ENCODE measurements at places on chromosomes 6 and 20.

DNA sequence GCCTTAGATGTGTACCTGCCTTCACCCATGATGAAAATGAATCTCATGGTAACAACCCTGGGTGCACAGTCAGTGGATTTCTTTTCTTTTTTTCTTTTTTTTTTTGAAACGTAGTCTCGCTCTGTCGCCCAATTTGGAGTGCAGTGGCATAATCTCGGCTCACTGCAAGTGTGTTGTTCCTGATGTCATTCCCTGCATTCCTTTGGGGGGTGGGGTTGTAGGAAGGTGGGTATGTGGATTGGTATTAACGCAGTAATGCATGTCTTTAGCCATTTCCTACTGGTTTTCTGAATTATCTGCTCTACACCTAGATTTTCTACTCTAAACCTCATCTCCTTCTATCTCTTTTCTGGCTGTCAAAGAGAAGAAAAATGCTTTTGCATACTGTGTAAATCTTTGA is 146.6 kb downstream of the RNF144B start:
- H3K27me3 ChIP-seq: no peaks in the 10 kb centered on the region
- H3K4me1 ChIP-seq: no peaks in the 10 kb centered on the region
- no peak overlapping the region for H3K27ac ChIP-seq
- no peaks in the 10 kb centered on the region for H3K36me3 ChIP-seq

- H3K4me1 ChIP-seq: no peaks in the 10 kb centered on the region
- DNase-seq: no peak
- no peaks in the 10 kb centered on the region for H3K36me3 ChIP-seq
- no peaks in the 10 kb centered on the region for H3K27me3 ChIP-seq
These were observed 163.3 kb downstream of the TAF4 start for GRCh38 chr20:61902221-61902869.

DNA sequence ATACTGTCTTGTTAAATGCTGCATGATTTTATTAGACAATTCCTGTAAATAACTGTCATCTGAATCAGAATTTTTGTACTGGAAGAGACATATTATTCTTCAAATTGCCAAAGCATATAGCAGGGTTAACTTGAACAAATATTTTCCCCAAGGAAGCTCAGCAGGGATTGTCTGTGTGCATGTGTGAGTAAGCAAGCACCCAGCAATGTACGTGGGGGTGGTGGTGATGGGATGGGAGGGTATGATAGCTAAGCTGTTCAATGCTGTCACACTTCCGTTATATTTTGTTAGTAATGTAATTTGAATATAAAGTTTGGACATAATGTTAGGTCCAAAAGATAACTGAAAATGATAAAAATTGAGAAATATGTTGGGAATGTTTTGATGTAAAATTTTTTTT is 118.1 kb downstream of the MYB start:
- DNase-seq: no peak
- H3K4me3 ChIP-seq: no peak overlapping the region
- H3K4me1 ChIP-seq: no peaks in the 10 kb centered on the region
- no peaks in the 10 kb centered on the region for H3K36me3 ChIP-seq

GRCh38 chr6:25506020-25506419 is 146.0 kb upstream of the SCGN start:
- DNase-seq: no peak
- H3K4me1 ChIP-seq: no peaks in the 10 kb centered on the region
- no peak overlapping the region for H3K27ac ChIP-seq
- no peaks in the 10 kb centered on the region for H3K36me3 ChIP-seq
- H3K4me3 ChIP-seq: no peak overlapping the region
- H3K27me3 ChIP-seq: no peaks in the 10 kb centered on the region

GRCh38 chr20:16548068-16548672 is 25.1 kb downstream of the KIF16B start:
- no peak overlapping the region for H3K27ac ChIP-seq
- no peak overlapping the region for H3K4me3 ChIP-seq
- H3K4me1 ChIP-seq: no peaks in the 10 kb centered on the region
- no peaks in the 10 kb centered on the region for H3K27me3 ChIP-seq

DNA sequence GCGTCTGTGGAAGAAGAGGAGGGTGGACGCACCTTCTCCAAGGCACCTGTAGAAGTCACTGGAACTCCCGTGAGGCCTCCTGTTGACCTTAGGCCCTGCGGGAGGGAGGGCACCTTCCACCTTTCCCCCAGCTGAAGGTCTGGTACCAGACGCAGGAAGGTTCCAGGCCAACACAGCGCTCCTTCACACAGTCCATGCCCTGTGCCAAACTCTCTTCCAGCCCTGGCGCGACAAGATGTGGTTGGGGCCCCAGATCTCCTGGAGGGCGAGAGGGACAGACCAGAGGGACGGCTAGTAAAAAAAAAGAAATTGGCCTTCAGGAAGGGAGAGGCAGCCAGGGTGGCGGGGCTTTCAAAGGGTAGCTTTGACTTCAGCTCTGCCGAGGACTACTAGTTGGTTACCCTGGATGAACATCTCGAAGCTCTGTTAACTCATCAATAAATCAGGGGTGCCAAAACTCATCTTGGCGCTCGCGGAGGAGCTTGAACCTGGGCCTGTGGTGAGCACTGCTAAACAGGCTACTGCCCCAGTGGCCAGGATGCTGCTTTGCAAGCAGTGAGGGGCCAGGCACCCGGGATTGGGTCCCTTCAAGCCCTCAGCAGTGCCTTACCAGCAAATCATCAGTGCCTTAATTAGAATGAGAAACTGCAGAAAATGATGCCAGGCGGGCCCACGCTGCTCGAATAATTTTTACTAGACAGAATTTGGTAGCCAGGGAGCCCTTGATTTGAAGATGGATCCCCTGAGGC is 14.9 kb downstream of the AARS2 start:
- no peak overlapping the region for H3K4me3 ChIP-seq
- DNase-seq: no peak
- H3K27ac ChIP-seq: no peak overlapping the region
- H3K36me3 ChIP-seq: peaks cover 24% of the 10 kb centered on the region
- H3K4me1 ChIP-seq: peaks cover 3% of the 10 kb centered on the region
